Activated CD4-positive, alpha-beta memory T cell treated with anti-CD3 and anti-CD28 coated beads for 36 hours (primary cell): ENCODE measurements at places on chromosomes 13 and 19.

GRCh38 chr19:37932985-37933936 lies 26.3 kb downstream of the SIPA1L3 start:
- no peak for DNase-seq

GRCh38 chr19:803099-803561 lies 5.9 kb downstream of the PTBP1 start:
- no peak for DNase-seq

GRCh38 chr13:114185182-114185971 lies 6.3 kb downstream of the CFAP97D2 start:
- no peak for DNase-seq

DNA sequence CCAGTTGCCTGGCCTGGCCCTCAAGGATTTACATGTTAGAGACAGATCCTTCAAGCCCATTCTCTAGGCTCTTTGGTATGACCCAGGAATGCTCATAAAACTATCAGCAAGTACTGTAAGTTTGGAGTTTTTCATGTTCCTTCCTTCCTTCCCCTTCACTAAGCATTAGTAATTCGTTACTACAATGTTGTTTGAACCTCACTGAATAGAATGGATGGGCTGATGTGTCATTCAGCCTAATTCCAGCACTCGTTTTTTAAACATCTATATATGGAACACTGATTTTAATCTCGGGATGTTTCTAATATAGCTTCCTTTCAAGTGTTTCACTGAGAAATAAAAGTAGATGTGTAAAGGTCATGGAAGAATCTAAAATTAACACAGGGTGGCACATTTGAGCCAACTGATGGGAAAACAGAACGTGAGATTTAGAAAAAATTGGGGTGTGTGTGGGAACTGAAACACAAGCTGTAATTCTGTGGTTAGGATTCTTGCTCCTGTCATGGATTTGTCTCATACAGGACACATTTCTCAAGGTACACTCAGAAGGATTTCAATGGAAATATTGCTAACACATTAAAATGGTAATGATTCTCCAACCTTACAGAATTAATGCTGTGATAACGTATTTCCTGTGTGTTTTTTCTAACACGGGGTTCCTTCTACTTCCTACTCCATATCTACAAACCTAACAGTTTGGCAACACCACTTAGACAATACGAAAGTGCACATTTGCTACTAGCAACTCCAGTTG lies 93.4 kb downstream of the FLT1 start:
- DNase-seq = no peak
